ENCODE measurements at places on chromosomes 13 and 19.

DNA sequence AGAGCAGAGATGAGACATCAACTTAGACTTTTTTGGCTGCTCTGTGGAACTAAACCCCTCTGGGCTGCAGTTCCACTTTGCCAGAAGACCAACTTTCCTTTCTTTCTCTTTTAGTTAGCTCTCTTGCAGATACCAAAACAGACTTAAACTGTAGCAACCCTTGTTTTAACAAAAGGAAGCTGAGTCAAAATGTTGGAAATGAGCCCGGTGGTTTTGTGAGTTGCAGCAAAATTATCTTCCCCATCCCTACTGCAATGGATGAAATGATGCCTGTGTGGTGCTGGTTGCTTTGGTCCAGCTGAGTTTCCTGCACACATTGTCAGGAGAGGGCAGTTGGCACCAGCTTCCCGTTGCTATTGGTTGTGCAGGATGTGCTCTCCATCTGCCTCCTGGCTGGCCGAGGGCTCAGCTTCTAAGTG lies 115.3 kb downstream of the LRCH1 start:
- DNase-seq, result no peak

GRCh38 chr19:15551293-15552004 lies 43.1 kb downstream of the CYP4F22 start:
- DNase-seq, result peak; percentile 46

GRCh38 chr13:21671620-21672286 lies 880 bp downstream of the FGF9 start:
- no peak for DNase-seq

GRCh38 chr19:48616491-48617056 lies 1.7 kb upstream of the FAM83E start:
- no peak for DNase-seq

DNA sequence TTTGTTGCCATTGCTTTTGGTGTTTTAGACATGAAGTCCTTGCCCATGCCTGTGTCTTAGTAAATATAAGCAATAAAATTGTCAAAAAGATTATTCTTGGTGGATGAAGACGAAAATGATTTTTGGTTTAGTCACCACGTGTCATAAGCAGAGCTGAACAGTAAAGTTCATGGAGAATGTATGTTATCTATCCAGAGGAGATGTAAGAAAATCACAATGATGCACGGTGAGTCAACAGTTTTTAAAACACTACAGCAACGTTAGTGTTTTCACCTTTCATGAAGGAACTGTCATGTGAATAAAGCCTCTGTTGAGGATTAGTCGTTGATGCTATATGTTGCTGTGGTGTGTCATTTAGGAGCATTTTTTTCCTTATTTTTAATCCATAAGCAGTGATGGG lies 137.6 kb downstream of the GPC6 start:
- DNase-seq, result no peak

DNA sequence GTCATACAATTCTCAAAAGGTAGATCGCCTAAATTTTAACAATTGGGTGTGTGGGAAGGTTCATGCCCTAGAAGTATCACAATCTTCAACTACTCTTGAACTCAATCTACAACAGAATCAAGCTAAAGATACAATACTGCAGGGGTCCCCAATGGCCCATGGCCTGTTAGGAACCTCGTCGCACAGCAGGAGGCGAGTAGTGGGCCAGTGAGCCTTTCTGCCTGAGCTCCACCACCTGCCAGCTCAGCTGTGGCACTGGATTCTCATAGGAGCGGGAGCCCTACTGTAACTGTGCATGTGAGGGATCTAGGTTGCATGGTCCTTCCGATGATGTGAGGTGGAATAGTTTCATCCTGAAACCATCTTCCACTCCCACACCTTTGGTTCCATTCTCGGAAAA lies 230.6 kb downstream of the KLF12 start:
- DNase-seq, result no peak

- DNase-seq, result no peak
Measured at GRCh38 chr13:104014803-104015645, 948.8 kb upstream of the SLC10A2 start.

DNA sequence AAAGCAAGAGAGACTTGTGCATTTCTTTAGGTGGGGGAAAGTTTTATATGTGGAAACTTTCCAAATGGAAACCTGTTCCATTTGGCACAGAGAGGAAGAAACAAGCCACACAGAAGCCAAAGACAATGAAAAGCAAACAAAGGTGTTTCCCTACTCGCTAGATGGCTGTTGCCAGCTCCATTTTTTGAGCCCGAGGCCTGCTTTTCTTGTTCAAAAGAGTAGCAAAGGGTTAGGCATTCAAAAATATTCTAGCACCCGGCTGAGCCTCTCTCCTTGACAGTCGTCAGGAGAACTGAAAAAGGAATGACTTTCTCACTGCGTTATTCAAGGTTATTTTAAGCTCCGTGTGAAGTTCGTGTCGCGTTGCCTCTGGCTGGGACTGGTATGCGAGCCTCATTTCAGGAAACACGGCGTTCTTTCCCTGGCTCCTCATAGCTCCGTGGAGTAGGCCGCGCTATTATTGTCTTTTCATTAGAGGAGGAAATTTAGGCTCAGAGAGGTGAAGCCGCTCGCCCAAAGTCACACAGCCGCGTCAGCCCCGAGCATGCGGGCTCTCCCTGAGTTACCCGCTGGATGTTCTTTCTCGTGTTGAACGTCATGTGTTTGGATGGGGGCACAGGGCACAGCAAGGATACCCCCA lies 7.6 kb downstream of the TRPM4 start:
- DNase-seq, result no peak

- DNase-seq, result no peak
Measured at GRCh38 chr19:4829001-4829712, 2.4 kb downstream of the TICAM1 start.

DNA sequence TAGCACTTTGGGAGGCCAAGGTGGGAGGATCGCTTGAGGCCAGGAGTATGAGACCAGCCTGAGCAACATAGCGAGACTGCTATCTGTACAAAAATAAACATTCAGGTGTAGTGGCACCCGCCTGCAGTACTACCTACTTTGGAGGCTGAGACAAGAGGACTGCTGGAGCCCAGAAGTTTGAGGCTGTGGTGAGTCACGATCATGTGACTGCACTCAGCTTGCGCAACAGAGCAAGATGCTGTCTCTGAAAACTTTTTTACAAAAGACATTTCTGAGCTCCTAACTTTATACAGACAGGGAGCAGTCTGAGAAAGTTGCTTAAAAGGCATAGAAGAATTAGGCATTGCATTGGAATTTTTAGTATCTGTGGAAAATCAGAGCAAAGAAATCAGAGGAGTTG lies 10.4 kb upstream of the TBC1D4 start:
- DNase-seq, result no peak

GRCh38 chr13:110152351-110152750 lies 154.6 kb downstream of the COL4A1 start:
- no peak for DNase-seq

- DNase-seq, result no peak
Measured at GRCh38 chr13:112580211-112580610, 7.7 kb downstream of the TUBGCP3 start.

DNA sequence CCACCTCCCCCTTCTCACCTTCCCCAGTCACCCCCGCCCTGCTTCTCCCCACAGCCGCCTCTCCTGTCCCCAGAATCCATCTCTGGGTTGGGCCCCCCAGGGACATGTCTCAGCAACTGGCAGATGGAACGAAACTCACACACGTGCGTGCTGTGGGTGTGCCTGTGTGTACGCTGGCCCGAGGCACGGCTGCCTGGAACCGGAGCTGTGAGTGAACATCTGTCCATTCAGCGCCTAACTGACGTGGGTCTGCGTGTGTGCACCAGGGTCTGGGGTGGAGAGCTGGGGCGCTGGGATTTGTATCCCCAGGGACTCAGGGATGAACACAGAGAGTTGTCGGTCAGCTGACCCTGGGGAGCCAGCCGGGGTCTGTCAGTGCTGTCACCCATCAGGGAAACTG lies 752 bp upstream of the HAS1 start:
- DNase-seq, result no peak

DNA sequence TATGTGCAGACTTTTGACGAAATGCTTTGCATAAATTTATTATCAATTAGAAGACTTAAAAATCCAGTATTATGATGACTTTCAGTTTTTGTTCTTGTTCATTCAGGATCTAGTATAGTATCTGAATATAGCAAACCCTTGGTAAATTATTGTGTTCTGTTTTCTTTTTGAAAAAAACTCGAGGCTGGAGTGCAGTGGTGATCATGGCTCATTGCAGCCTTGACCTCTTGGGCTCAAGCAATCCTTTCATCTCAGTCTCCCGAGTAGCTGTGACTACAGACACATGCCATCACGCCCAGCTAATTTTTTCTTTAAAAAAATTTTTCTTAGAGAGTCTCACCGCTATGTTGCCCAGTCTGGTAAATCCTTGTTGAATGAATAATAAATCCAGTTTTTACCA lies 4.6 kb downstream of the FARP1 start:
- no peak for DNase-seq

- DNase-seq, result no peak
Measured at GRCh38 chr19:23917856-23918255, 3.2 kb downstream of the ZNF726 start.

All from T-helper 2 cell treated with Interferon-gamma antibody and Interleukin-4, amounts not matched to agents 5 μg/mL and 100 μg/mL, for 36 hours (primary cell).